ENCODE measurements at places on chromosomes 7 and 10.
A peak's percentile ranks its signal among the peaks of the same experiment; 100 is the strongest.

DNA sequence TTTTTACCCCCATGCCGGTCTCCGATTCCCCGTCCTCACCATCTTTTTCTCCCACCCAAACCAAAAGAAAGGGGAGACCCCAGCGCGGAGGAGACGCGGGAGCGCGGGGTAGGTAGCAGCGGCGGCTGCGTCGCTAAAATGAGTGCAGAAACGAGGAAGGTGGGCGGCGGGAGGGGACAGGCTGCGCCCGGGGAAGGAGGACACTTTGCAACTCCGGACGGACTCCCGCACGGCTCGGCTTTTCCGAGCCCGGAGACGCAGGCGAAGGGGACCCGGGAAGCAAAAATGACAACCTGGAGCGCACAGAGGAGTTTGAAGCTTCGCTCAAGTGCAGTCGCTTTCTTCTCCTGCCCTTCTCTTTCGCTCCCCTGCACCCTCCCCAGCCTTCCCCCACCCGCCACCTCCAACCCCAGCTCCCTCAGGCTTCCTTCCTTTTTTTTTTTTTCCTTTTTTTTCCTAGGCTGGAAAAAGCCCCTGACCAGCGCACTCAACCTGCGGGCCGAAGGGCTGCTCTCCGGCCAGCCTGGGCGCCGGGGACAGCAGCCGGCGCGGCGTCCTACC is 453 bp downstream of the SFMBT2 start:
- peak overlapping the region; percentile 98 for H3K4me3 ChIP-seq
- H3K4me1 ChIP-seq = peaks cover 54% of the 10 kb centered on the region
- peak overlapping the region; percentile 98 for H3K27ac ChIP-seq

DNA sequence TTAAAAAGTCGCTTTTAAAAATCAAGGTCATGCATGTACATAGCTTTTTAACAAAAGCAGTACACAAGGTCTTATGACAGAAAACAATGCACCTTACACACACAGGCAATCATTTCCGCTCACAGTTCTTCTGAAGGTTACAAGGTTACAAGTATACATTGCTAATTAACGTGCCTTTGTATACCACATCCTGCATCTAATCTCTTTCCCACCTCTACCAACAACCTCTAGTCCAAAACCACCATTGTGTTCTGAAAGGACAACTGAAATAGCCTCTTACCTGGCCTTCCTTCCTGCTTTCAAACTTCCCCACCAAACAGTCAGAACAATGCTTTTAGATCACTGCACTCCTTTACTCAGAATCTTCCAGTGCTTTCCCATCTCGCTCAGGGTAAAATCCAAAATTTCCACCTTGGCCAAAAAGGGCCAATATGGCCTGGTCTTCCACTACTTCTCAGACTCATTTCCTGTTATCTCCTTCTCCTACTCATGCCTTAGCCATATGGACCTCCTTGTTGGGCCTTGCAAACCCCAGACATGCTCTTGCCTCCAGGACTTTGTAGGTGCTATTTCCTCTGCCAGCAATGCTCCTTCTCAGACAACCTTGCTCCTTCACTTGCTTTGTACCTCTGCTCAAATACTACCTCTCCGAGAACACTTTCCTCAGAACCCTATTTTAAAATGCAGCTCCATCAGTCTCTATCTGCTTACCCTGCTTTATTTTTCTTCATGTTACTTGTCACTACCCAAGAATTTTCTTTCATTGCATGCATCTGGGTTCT is 205.4 kb downstream of the DNAJC1 start:
- peaks cover 34% of the 10 kb centered on the region for H3K4me1 ChIP-seq
- peak overlapping the region; percentile 42 for H3K4me3 ChIP-seq
- H3K36me3 ChIP-seq = peaks cover 29% of the 10 kb centered on the region
- no peaks in the 10 kb centered on the region for H3K27me3 ChIP-seq

DNA sequence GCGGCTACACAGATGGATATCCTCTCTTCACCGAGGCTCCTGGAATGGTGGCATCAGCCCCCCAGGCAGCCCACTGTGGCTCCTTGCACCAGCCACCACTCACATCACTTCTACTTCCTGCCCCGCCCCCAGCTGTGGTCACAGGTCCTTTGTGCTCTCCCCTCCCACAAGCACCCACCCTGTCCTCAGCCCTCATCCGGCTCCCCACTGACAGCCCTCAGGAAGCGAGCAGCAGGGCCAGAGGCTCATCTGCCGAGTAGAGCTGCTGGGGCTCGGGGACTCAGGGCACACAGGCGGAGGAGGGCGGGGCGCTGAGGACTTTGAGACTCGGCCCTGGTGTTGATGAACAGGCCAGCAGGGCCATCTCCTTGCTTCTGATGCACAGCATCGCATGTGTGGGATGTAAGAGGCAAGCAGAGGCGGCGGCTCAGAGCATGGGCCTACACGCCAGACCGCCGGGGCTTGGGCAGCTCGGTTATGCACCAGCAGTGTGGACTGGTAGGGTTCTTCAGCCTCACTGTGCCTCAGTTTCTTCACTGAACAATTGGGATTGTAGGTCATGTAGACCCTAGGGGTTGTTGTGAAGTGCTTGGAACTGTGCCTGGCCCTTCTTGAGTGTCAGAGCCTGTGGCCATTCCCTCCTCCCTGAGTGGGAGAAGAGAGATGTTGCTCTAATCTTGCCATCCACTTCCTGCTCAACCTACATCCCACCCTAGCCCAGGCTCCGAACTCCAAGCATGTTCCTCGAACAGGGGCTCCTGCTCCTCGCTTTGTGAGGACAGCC is at the start of gene PRF1:
PRF1 (minus strand) TSS at position 77 of the 784 bp plus-strand sequence. CDS start 1,839 bp downstream, outside the sequence.
- H3K4me1 ChIP-seq = peaks cover 67% of the 10 kb centered on the region
- H3K27me3 ChIP-seq = no peaks in the 10 kb centered on the region
- peaks cover 42% of the 10 kb centered on the region for H3K36me3 ChIP-seq
- peak within 1 kb of the TSS; percentile 93 for H3K27ac ChIP-seq
- peak; percentile 97 for DNase-seq

GRCh38 chr7:150421831-150422230 is 28.6 kb upstream of the GIMAP8 start:
- H3K27ac ChIP-seq = no peak overlapping the region
- peaks cover 4% of the 10 kb centered on the region for H3K27me3 ChIP-seq
- no peaks in the 10 kb centered on the region for H3K36me3 ChIP-seq
- no peak for DNase-seq
- H3K4me1 ChIP-seq = peaks cover 12% of the 10 kb centered on the region

- DNase-seq = no peak
- H3K4me3 ChIP-seq = no peak overlapping the region
- peaks cover 3% of the 10 kb centered on the region for H3K27me3 ChIP-seq
- H3K27ac ChIP-seq = no peak overlapping the region
These were observed 339.9 kb downstream of the CCSER2 start for GRCh38 chr10:84668186-84668763.

DNA sequence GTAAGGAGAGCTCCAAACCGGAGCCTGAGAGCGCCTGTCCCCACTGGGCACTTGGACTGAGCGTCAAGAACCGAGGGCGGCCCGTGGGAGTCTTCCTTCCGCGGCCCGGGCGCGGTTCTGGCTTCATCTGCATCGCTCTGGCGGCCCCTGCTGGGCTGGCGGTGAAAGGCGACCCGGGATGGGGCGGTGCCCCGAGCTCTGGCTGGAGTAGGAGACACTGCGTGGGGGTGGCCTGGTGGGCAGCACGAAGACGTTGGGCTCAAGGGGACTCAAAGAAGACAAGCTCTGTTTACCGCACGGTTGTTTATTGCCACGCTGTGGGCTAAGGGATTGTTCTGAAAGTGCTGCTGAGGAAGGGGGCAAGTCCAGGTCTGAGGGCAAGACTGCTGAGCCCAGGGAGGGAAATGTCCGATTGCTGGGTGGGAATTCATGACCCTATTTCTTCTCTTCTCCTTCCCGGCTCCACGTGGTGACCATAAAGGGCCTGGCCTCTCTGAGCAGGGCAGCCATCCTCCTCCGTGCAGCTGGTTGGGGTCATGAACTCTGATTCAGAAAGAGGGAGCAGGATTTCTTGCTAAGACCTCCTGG is 29.8 kb downstream of the PLAU start:
- peak; percentile 89 for DNase-seq
- H3K36me3 ChIP-seq = no peaks in the 10 kb centered on the region
- H3K4me1 ChIP-seq = peaks cover 21% of the 10 kb centered on the region
- H3K27ac ChIP-seq = peak overlapping the region; percentile 51
- H3K4me3 ChIP-seq = peak overlapping the region; percentile 23

GRCh38 chr10:125550362-125550761 is 132.6 kb downstream of the TEX36 start:
- H3K4me3 ChIP-seq = no peak overlapping the region
- no peak for DNase-seq
- no peaks in the 10 kb centered on the region for H3K27me3 ChIP-seq
- no peak overlapping the region for H3K27ac ChIP-seq
- H3K4me1 ChIP-seq = no peaks in the 10 kb centered on the region

GRCh38 chr7:51121036-51121790 is 195.4 kb downstream of the COBL start:
- DNase-seq = no peak
- H3K4me1 ChIP-seq = peaks cover 27% of the 10 kb centered on the region
- peak overlapping the region; percentile 41 for H3K27ac ChIP-seq
- no peaks in the 10 kb centered on the region for H3K27me3 ChIP-seq

DNA sequence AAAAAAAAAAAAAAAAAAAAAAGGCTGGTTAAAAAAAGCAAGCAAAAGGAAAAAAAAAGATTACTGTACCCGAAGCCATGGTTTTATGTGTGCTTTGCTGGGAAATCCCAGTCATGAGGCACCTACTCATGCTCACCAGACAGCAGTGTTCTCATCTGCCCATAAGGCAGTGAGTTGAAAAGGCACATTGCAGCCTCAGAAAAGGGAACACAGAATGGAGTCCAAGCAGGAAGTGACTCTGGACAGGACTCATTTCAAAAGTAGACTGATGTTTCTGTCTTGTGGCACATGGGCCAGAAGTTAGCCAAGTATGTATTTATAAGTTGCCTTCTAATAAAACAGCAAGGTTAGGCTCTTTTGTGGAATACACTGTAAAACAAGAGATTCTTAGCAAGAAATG is 40.2 kb downstream of the PDSS1 start:
- peaks cover 29% of the 10 kb centered on the region for H3K4me1 ChIP-seq
- no peaks in the 10 kb centered on the region for H3K27me3 ChIP-seq
- DNase-seq = peak; percentile 39
- H3K36me3 ChIP-seq = peaks cover 66% of the 10 kb centered on the region
- H3K4me3 ChIP-seq = no peak overlapping the region

GRCh38 chr7:69992938-69993337 is 394.7 kb downstream of the AUTS2 start:
- no peaks in the 10 kb centered on the region for H3K27me3 ChIP-seq
- no peak overlapping the region for H3K27ac ChIP-seq
- no peak for DNase-seq
- no peaks in the 10 kb centered on the region for H3K4me1 ChIP-seq
- H3K36me3 ChIP-seq = no peaks in the 10 kb centered on the region

GRCh38 chr7:50795831-50796230 is 13.1 kb upstream of the GRB10 start:
- no peaks in the 10 kb centered on the region for H3K36me3 ChIP-seq
- H3K4me1 ChIP-seq = peaks cover 4% of the 10 kb centered on the region
- no peak overlapping the region for H3K27ac ChIP-seq
- peaks cover 53% of the 10 kb centered on the region for H3K27me3 ChIP-seq
- no peak for DNase-seq

- DNase-seq = no peak
- no peak overlapping the region for H3K27ac ChIP-seq
- no peaks in the 10 kb centered on the region for H3K27me3 ChIP-seq
- no peaks in the 10 kb centered on the region for H3K4me1 ChIP-seq
- H3K4me3 ChIP-seq = no peak overlapping the region
These were observed 998.7 kb downstream of the LRMDA start for GRCh38 chr10:76430061-76430645.

DNA sequence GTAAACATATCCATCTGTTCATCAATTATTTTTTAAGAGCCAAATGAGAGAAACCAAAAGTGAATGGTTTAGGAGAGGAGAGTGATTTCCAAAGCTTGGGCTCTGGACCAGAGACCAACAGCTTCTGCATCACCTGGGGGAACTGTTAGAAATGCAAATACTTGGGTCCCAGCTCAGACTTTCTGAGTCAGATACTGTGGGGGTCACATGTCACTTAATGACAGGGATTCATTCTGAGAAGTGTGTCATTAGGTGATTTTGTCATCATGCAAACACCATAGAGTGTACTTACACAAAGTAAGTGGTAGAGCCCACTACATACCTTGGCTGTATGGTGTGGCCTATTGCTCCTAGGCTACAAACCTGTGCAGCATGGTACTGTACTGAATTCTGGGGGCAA is 128.5 kb upstream of the PRR15 start:
- no peak for DNase-seq
- H3K27ac ChIP-seq = no peak overlapping the region
- H3K36me3 ChIP-seq = no peaks in the 10 kb centered on the region
- H3K4me1 ChIP-seq = peaks cover 9% of the 10 kb centered on the region
- H3K27me3 ChIP-seq = no peaks in the 10 kb centered on the region
- no peak overlapping the region for H3K4me3 ChIP-seq

DNA sequence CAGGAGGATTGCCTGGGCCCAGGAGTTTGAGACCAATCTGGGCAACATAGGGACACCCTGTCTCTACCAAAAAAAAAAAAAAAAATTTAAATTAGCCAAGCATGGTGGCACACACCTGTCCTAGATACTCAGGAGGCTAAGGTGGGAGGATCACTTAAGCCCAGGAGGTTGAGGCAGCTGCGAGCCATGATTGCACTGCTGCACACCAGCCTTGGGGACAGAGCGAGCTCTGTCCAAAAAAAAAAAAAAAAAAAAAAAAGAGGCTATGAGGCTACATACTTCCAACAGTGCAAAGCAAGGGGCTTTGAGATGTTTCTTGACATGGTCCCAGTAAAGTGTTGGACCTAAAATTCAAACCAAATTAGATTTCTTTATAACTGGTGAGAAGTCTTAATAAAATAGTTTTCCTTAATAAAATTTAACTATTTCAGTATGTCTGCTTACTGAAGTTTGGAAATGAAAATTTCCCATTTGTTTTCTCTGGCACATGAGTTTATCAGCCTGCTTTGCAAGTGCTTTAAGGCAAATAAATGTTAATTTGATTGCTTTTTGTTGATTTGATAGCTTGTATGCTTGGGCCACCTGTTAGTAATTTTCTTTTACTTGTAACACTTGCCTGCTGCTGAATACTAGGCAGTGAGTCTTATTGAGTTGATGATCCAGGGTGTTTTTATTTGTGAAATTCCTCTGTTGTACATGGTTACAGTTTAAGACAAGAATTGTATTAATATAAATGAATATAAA is 16.1 kb downstream of the CALU start:
- no peaks in the 10 kb centered on the region for H3K27me3 ChIP-seq
- no peak overlapping the region for H3K4me3 ChIP-seq
- H3K4me1 ChIP-seq = no peaks in the 10 kb centered on the region
- DNase-seq = no peak
- no peak overlapping the region for H3K27ac ChIP-seq
- H3K36me3 ChIP-seq = peaks cover 47% of the 10 kb centered on the region

Measured in activated CD8-positive, alpha-beta T cell treated with anti-CD3 and anti-CD28 coated beads, Interleukin-2, amount 10 ng/mL, durations not matched to agents 7 days and 5 days (primary cell).